Prostate gland (tissue), 2 donors: ENCODE measurements at places on chromosomes 1 and 21. TPM values are rescaled to one million over a fixed set of nuclear protein-coding genes. Genes with fewer than 3 reads are reported as not detected.

AVPR1B gene
- total RNA-seq, result not detected

DNA sequence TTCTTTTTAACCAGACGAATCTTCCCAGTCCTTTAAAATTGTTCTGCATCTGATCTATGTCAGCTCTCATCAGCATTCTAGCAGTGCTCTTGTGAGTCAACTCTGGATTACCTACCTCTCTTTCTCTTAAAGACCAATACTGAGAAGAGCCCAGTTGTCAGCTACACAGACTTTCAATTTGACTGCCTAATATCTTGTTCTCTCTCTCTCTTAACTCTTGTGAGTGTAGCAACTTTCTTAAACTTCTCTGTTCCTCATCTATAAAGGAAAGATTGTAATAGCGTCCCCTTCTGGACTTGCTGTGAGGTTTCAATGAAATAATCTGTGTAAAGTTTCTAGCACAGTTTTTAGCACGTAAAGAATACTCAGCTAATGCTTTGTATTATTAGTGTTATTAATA is 499.3 kb upstream of the ADAMTS5 start:
- no peak for DNase-seq
- H3K4me1 ChIP-seq, result no peaks in the 10 kb centered on the region
- H3K27me3 ChIP-seq, result no peaks in the 10 kb centered on the region
- no peaks in the 10 kb centered on the region for H3K36me3 ChIP-seq
- no peak overlapping the region for H3K4me3 ChIP-seq

GRCh38 chr1:75188892-75189291 is 54.7 kb downstream of the LHX8 start:
- H3K4me3 ChIP-seq, result no peak overlapping the region
- H3K27ac ChIP-seq, result no peak overlapping the region
- no peaks in the 10 kb centered on the region for H3K36me3 ChIP-seq
- no peak for DNase-seq
- H3K27me3 ChIP-seq, result no peaks in the 10 kb centered on the region

GRCh38 chr1:202964791-202965410 is 2.2 kb downstream of the CYB5R1 start:
- no peaks in the 10 kb centered on the region for H3K27me3 ChIP-seq
- H3K27ac ChIP-seq, result no peak overlapping the region
- H3K36me3 ChIP-seq, result no peaks in the 10 kb centered on the region
- no peaks in the 10 kb centered on the region for H3K4me1 ChIP-seq
- no peak overlapping the region for H3K4me3 ChIP-seq
- DNase-seq, result no peak

DNA sequence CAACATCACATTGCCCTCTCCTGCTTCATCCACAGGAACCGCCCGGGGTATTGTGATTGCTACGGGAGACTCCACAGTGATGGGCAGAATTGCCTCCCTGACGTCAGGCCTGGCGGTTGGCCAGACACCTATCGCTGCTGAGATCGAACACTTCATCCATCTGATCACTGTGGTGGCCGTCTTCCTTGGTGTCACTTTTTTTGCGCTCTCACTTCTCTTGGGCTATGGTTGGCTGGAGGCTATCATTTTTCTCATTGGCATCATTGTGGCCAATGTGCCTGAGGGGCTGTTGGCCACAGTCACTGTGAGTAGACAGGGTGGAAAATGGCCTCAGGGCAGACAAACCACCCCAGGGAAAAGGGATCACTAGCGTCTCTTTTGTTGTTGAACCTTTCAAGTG is 12.7 kb downstream of the ATP1A4 start:
- no peak for DNase-seq
- H3K27me3 ChIP-seq, result no peaks in the 10 kb centered on the region
- H3K4me3 ChIP-seq, result no peak overlapping the region
- no peaks in the 10 kb centered on the region for H3K4me1 ChIP-seq

DNA sequence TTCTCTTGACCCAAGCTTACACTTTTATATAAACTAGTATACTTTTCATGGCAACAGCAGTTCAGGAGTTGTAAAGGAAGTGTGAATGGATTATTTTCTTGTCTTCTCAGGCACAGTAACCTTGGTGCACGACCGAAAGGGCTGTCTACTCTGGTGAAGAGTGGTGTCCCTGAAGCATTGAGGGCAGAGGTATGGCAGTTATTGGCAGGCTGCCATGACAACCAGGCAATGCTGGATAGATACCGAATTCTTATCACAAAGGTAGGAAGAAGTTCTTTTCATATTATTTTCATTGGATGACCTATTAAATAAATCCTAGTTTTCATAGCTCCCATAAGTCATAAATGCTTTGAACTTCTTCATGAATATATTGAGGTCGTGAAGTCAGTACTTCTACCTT is 53.9 kb upstream of the GPR52 start:
- DNase-seq, result no peak
- no peaks in the 10 kb centered on the region for H3K4me1 ChIP-seq
- H3K36me3 ChIP-seq, result no peaks in the 10 kb centered on the region
- H3K27me3 ChIP-seq, result no peaks in the 10 kb centered on the region
